Activated CD4-positive, alpha-beta T cell treated with anti-CD3 and anti-CD28 coated beads for 36 hours (primary cell): ENCODE measurements at places on chromosomes 13 and 19. TPM values are rescaled to one million over a fixed set of nuclear protein-coding genes. Genes with fewer than 3 reads are reported as not detected.

The FRY gene
- total RNA-seq: 1.9 TPM

- no peak overlapping the region for H3K4me3 ChIP-seq
- H3K36me3 ChIP-seq: no peaks in the 10 kb centered on the region
- H3K4me1 ChIP-seq: no peaks in the 10 kb centered on the region
These were observed 6.8 kb upstream of the ERF start for GRCh38 chr19:42261763-42262162.

GRCh38 chr13:57424379-57424778, 207.2 kb upstream of the PCDH17 start:
- H3K36me3 ChIP-seq: no peaks in the 10 kb centered on the region
- H3K4me1 ChIP-seq: no peaks in the 10 kb centered on the region
- no peak overlapping the region for H3K4me3 ChIP-seq
- DNase-seq: no peak
- no peak overlapping the region for H3K27ac ChIP-seq

The CEACAM20 gene
- total RNA-seq: not detected

DNA sequence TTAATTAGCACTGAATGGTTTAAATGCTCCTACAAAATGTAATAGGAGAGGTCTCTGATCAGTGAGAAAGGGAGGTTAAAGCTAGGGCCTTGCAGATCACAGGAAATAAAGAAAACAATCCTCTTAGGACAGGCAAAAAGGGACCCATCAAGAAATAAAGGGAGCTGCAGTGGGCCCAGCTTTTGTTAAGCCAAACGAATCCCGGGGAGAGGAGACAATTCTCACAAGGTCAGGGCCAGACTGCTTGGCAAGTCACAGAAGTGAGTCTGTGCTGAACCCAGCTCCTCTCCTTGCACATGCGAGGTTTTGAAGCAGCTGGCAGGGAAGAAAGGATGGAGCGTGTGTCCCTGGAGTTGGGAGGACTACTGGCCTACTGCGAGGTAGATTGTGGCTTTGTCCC, 285.8 kb downstream of the COG6 start:
- H3K4me3 ChIP-seq: no peak overlapping the region
- no peaks in the 10 kb centered on the region for H3K27me3 ChIP-seq
- peaks cover 17% of the 10 kb centered on the region for H3K4me1 ChIP-seq

- no peak overlapping the region for H3K4me3 ChIP-seq
- no peaks in the 10 kb centered on the region for H3K4me1 ChIP-seq
- peaks cover 10% of the 10 kb centered on the region for H3K27me3 ChIP-seq
- H3K36me3 ChIP-seq: no peaks in the 10 kb centered on the region
- no peak overlapping the region for H3K27ac ChIP-seq
These were observed 44.3 kb upstream of the ENOX1 start for GRCh38 chr13:43831088-43831487.
